ENCODE measurements at places on chromosomes 6 and 20.

- DNase-seq = no peak
Measured at GRCh38 chr20:53993310-53993709, 77.1 kb downstream of the BCAS1 start.

DNA sequence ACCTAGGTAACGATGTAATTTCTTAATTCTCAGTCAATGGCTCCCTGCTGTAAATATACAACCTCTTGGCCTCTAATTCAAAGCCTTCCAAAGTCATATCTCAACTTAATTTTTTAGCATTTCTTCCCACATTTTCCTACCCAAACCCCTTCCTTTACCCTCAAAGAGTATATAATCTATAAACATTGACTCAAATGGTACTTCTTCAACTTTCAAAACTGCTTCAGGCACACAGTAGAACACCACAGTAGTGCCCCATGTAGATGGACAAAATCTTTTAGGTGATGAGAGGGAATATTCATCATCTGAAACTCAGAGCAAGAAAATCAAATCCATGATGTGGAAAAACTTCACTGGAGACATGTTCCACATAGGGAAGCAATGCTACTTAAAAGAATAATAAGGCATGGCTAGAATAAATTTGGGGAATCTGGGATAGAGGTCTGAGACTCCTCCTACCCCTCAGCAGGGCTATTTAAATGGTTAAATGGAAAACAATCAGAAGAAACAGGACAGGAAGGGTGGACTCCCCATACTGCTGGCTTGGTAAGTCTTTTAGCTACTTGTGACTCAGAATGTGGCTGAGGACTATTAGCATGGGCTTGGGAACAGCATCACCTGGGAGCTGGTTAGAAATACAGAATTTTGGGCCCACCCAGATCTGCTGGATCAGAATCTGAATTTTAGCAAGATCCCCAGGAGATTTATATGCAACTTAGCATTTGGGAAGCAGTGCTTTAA lies 6.4 kb downstream of the SLC22A2 start:
- DNase-seq = no peak

DNA sequence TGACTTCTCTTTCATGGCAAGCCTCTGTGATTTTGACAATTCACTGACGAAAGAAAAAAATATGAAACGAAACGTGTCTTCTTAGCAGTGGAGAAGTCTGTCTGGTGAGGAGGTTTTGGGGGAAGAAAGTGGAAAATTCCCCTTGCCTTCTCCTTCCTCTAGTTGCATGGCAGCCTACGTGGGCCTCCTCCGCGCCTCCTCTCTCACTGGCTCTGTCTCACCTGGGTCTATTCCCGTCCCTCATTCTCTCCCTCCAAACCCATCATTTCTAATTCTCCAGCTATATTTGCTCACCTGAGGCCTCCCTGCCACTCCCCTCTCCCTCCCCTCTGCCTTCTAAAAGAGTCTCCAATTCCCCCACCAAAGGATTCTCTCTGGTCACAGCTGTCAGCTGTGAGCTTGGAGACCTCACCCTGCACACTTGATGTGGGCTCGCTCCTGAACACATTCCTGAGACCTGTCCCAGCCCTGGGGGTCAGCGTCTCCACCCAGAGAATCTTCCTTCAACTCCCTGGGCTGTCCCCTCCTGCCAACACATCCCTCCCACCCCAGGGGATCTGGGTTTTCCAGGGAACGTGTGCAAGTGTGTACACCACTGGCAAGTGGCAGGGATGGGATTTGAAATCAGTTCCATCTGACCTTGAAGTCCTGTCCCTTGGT lies 159.6 kb upstream of the PMEPA1 start:
- no peak for DNase-seq

GRCh38 chr20:53447316-53447715 lies 146.3 kb downstream of the ZNF217 start:
- DNase-seq = no peak

GRCh38 chr6:6592826-6593475 lies 4.4 kb downstream of the LY86 start:
- DNase-seq = no peak

DNA sequence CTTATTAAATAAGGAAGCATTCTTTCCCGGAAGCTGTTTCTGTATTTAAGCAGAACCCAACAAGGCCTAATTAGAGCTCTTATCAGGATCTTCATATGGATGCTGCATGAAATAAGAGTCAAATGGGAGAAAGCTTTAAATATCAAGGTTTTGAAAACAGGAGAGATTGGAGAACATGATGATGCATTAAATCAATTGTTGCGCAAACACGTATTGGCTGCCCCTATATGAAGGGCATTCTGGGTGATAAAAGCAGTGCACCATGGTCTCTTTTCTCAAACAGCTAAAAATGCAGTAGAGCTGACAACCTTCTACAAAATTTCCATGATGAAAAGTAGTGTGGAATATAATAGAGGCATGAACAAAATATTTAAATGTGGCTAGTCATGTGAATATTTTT lies 98.9 kb downstream of the TBXT start:
- no peak for DNase-seq

DNA sequence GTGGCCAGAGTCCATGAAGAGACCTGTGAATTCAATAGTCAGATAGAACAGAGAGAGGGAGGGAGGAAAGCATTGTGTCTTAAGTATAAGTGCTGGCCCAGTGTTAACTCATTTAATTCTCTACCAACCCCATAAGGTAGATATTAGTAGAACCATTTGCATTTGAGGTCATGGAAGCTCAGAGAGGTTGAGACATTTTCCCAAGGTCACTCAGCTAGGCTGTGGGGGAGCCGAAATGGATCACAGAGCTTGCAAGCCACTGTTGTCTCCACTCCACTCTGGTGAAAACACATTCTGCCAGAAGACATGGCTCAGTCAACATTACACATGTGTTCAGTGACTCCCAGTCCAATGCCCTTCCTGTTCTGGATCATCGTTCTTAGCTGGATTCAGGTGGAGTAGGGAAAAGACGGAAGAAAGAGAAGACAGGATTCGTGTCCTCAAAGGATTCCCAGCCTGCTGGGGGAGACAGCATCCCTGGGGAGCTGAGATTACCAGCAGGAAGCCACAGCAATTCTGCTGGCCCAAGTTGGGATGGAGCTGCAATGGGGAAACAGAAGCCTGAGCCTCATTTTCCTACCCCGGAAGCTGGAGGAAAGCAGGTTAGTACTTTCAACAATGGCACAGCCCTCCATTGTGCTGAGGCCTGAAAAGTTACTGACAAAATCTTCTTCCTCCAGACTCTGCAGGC lies 27.0 kb upstream of the MDGA1 start:
- DNase-seq = no peak

GRCh38 chr20:14984305-14984704 lies 646.9 kb upstream of the FLRT3 start:
- no peak for DNase-seq

- no peak for DNase-seq
Measured at GRCh38 chr6:43671801-43672690, 15.5 kb downstream of the MRPS18A start.

- DNase-seq = no peak
Measured at GRCh38 chr20:57439432-57439831, 48.2 kb downstream of the RBM38 start.

- DNase-seq = no peak
Measured at GRCh38 chr6:160285541-160286105, 27.0 kb upstream of the SLC22A2 start.
